Calu3 (cell line): ENCODE measurements at places on chromosomes 6 and 20. TPM values are rescaled to one million over a fixed set of nuclear protein-coding genes. Genes with fewer than 3 reads are reported as not detected.

- DNase-seq, result no peak
Observed at GRCh38 chr6:6105472-6106036, 98.8 kb upstream of the NRN1 start.

PSMG4 gene
- 17.6 and 17.8 TPM in 2 replicates for total RNA-seq

GRCh38 chr20:62584671-62585460 is 57.4 kb upstream of the SLCO4A1 start:
- no peak for DNase-seq

STMND1 gene
- 0.68 and 0.73 TPM in 2 replicates for total RNA-seq

CD109 gene
- total RNA-seq, result 1.9 and 3.6 TPM in 2 replicates

DNA sequence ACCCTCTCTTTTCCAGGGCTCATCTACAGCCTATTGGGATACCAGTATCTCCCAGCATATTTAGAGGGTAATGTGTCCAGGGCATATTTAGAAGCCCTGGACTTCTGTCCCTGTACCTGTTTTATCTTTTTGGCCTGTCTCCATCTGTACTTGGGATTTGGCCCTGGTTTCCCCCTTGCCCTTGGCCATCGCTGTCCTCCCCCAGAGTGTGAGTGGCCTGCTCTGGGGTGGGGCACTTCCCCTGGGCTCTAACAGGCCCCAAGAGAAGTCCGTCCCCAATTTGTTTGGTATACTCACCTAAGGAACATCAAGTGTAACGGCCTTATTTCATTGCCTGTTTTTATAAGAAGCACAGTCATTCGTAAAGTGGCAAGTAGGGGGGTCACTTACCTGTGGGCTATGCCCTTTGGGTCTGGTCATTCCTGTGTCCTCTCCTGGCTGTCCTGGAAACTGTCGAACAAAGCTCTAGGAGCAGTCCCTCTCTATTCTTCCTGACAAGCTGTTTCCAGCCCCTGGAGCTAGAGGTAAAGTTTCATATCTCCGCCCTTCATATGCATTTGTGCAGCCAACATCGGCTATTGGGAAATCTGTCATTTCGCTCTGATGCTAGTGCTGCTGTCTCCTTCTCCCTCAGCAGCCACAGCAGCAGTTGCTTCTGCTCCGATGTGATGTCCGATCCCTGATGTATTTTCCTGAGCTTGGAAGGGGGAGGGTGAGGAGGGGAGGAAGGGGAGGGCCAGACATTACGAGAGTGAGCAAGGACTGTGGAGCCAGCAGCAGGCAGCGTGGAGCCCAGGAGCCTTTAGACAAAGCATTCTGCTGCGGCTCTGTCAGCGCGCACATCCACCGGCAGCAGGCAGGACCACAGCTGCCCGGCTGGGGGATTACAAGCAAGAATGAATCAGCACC is 83.4 kb downstream of the TCP11 start:
- no peak for DNase-seq

GRCh38 chr20:38250609-38251008 is 9.9 kb downstream of the KIAA1755 start:
- DNase-seq, result no peak

BPI gene
- not detected in 2 replicates for total RNA-seq

ME1 gene
- total RNA-seq, result 11.4 and 14.5 TPM in 2 replicates

DNA sequence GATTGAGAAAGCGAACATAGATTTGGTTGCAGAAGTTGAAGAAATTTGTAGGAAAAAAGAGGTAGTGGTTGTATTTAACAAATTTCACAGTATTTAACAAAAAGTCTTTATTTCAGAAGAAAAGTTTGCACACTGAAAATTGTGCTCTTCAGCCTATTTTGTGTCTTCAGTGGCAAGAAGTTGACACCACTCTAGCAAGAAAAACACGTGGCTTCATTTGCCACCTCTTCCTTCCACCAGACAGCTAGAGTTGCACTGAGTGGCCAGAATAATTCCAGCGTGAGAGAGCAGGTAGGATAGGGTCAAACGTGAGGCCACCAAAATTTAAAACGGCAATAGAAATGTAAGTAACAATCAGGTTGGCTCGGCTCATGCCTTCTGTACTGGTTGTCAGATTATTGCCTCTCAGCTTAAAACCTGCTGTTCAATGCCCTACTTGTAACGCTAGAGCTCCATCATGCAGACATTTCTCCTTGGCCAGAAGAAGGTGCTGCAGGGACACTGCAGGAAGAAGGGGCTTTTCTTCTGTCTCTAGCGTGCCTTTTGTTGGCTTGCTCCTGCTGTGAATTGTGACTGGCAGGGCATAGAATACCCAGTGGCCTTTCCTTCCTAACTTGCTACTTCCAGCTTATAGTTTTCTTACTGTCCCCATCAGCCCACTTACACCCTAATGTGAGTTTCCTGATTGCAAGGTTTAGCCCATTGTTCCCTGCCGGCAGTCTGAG is 12.1 kb downstream of the TRAPPC3L start:
- DNase-seq, result no peak

TAP2 gene
- 180 and 279 TPM in 2 replicates for total RNA-seq

- DNase-seq, result no peak
Observed at GRCh38 chr6:158625881-158626305, 18.6 kb downstream of the DYNLT1 start.

DNA sequence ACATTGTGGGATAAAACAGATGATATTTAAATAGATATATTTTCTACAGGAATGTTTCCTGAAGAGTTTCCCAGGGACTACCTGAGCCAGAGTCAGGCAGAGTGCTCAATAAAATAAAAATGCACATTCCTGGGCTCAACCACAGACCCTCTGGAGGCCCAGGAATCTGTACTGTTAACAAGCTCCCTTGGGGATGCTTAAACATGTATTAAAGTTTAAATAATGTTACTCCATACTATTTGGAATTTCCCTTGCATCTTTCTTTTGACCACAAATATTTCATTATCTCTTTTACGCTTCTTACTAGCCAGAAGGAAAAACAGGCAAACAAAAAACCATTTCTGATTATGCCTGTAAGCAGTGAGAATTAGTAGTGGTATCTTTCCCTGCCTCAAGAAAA is 42.3 kb downstream of the GPR63 start:
- DNase-seq, result no peak

GRCh38 chr20:25274891-25275812 is 27.3 kb downstream of the PYGB start:
- DNase-seq, result no peak

IL17F gene
- not detected in 2 replicates for total RNA-seq

GRCh38 chr20:31746068-31746878 is 7.2 kb downstream of the TPX2 start:
- no peak for DNase-seq
